Activated CD4-positive, alpha-beta T cell treated with anti-CD3 and anti-CD28 coated beads, Interleukin-2, amount 50 U/mL, for 48 hours (primary cell): ENCODE measurements at places on chromosomes 2 and 18.

DNA sequence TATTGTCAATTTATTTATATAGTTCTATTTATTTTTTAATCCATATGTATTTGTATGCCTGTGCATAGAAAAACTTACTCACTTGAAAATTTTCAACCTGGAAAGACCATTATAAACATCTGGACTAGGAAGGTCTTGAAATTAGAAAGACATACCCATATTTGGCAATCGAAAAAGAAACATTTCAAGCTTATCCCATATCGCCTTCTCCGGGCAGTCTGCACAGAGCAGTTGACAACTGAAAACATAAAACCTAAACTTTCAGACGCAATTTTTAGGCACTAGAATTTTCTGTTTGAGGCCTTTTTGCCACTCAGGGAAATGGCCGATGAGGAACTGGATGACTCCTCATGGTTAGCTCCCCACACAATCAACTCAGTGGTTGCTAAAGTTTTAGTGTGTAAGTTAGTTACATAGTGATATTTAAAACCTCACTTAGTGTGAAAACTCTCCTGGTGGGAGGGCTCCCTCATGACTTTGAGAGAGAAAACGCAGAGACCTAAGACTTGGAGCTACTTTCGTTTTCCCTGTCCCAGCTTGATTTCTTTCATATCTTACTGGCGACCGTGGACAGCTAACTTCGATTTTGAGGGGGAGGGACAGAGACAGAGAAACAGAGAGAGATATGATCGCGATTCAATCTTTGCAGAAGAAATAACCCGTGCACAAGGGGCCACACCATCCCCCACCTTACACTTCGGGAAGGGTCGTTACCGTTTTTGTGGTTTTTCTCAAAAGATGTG lies 3.2 kb upstream of the HOXD12 start:
- DNase-seq: no peak

DNA sequence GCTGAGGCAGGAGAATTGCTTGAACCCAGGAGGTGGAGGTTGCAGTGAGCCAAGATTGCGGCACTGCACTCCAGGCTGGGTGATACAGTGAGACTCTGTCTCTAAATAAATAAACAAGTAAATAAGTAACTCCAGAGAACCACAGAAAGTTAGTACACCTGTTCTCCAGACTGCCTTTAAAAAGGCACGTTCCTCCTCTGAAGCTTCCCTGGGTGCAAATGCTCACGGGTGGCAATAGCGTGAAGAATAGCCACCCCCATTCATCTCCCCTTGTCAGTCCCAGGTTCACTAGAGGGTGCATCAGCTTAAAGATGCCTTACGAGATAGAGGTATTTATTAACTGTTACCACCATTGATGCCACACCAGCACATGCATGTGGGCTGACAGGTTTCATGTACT lies 64.3 kb upstream of the RTN4 start:
- no peak for DNase-seq

DNA sequence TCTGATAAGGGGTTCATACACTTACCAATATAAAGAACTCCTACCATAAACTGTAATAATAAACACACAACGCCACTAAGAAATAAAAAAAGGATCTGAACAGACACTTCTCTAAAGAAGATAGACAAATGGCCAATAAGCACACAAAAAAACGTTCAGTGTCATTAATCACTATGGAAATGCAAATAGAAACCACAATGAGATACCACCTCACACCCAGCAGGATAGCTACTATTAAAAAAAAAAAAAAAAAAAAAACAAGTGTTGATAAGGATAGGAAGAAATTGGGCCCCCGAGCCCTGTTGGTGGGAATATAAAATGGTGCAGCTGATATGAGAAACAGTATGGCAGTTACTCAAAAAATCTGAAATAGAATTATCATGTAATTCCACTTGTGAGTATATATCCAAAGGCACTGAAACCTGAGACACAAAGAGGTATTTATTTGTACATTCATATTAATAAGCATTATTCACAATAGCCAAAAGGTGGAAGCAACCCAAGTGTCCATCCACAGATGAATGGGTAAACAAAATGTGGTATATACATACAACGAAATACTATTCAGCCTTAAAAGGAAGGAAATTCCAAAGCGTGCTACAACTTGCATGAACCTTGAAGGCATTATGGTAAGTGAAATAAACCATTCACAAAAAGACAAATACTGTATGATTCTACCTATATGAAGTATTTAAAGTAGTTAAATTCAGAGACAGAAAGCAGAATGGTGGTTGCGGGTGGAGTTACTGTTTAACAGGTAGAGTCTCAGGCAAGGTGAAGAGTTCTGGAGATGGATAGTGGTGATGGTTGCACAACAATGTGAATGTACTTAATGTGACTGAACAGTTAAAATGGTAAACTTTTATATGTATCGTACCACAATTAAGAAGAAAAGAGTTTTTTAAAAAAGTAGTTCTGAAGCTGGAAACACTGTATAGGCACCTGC lies 17.9 kb downstream of the REV1 start:
- no peak for DNase-seq

DNA sequence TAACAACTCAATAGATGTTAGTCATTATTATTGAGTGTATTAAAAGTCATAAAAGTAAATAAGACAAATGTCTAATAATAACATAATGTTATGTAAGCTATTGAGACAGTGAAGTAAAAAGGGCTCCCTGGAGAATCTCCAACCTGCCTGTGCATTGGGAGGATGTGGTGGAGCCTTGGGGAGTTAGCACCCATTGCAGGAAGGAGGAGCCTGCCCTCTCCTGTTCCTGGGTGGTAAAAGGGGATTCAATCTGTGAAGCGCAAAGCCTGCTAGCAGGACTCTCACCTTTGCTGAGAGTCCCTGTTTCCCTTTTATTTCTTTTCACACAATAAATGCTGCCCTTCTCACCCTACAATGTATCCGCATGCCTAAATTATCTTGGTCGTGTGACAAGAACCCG lies 206.1 kb downstream of the RAB3GAP1 start:
- no peak for DNase-seq

DNA sequence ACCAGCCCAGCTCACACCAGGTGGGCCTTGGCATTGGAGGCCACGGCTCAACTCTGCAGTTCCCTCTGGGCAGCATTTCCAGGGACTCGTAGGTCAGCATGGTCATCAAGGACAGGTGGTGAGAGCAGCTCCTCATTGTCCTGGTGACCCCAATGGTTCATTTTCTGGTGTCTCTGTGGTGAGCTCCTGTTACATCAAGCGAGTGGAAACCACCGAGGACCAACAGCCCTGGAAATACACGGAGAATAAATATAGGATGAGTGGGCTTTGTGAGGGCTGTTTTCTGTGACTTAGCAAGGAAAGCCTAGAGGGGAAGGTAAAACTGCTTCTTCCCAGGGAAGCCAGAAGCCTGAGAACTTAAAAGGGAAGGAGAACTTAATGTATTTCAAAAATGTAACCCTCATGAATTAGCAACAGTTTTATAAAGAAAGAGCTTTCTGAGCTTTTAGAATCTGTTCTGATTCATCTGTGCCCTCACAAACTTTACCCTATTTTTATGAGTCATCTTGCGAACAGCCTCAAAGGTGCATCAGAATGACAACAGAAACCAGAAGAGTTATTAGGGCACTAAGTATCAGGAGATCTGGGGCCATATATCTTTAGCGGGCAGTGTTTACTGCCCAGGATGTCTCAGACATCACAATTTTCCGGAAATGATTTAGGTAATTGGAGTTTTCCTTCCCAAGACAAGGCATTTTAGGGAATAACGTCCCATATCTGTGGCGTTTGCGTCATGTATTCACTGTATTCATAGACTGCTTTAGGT lies 18.7 kb downstream of the C2orf92 start:
- no peak for DNase-seq

GRCh38 chr2:183112577-183112976 lies 11.7 kb upstream of the NUP35 start:
- no peak for DNase-seq

GRCh38 chr18:76385681-76385975 lies 109.4 kb downstream of the ZNF516 start:
- DNase-seq: no peak

DNA sequence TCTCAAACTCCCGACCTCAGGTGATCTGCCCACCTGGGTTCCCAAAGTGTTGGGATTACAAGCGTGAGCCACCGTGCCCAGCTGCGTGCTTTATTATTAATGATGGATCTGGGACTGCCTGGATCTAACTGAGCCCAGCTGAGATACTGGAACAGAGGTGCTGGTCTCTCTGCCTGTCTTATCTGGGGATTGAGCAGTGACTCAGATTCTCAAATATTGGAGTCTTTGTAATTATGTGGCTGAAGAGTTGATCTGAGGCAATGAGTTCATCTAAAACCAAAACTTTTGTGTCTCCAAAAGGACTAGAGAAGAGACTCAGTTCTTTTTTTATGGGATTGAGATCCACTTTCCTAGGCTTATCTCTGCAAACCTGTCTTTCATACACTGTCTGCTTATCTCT lies 16.3 kb downstream of the PLEKHB2 start:
- no peak for DNase-seq

GRCh38 chr18:71442731-71443141 lies 1101.4 kb downstream of the CBLN2 start:
- DNase-seq: no peak

- no peak for DNase-seq
Observed at GRCh38 chr2:121372721-121373353, 87.8 kb upstream of the TFCP2L1 start.

DNA sequence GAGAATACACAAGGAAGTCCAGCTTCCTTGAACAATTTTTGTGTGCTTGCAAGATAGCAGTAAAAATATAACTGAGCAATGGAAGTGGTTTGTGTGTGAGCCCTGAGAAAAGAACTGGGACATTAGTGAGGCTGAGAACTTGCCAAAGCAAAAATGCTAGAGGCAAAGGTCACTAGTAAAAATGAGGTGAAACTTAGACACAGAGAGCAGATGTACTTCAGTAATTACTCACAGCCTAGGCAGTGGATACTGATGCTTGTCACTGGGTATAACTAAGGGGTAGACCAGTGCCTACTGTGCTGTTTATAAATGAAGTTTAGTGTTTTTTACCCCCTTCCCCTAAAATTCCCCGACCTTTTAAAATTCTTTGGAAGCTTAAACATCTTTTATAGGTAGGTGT lies 450.1 kb downstream of the LPIN1 start:
- DNase-seq: no peak

DNA sequence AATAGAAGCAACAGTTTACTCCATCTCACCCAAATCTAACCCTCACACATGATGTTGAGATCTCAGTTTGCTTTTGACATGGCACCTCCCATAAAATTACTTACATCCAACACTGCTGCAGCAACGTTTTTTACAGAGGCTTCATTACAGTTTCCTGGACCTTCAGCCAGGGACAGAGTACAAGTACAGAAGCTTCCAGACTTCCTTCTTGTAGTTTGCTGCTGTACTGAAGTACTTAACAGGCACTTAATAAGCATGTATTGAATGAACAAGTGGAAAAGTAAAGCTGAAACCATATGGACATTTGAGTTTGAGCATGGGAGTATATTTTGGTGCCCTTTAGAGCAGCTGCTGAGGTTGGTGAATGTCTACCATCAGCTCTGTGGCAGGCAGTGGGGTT lies 514.2 kb downstream of the PTPRM start:
- no peak for DNase-seq

- DNase-seq: no peak
Observed at GRCh38 chr2:173986805-173987204, 21.6 kb upstream of the SP3 start.

DNA sequence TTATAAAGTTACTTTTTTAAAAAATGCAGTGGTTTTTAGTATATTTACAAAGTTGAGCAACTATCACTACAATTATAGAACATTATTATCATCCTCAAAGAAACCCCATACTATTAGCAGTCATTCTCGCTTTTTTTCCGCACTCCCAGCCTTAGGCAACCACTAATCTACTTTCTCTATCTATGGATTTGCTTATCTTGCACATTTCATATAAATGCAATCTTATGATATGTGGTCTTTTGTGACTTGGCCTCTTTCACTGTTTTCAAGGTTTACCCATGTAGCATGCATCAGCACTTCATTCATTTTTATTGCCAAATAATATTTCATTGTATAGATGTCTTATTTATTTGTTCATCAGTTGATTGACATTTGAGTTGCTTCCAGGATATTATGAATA lies 273.4 kb downstream of the AGPS start:
- DNase-seq: no peak

- DNase-seq: no peak
Observed at GRCh38 chr18:36108196-36108595, 20.9 kb downstream of the SLC39A6 start.

GRCh38 chr2:215571689-215572088 lies 135.8 kb upstream of the FN1 start:
- DNase-seq: no peak

GRCh38 chr2:168773719-168774521 lies 28.5 kb upstream of the NOSTRIN start:
- DNase-seq: peak; percentile 22

- DNase-seq: no peak
Observed at GRCh38 chr18:45653090-45653489, 37.8 kb downstream of the SLC14A2 start.
